ENCODE measurements at places on chromosomes 12 and 14. TPM values are rescaled to one million over a fixed set of nuclear protein-coding genes. Genes with fewer than 3 reads are reported as not detected.

The C12orf54 gene
- not detected for total RNA-seq

The FAR2 gene
- 11.3 TPM for total RNA-seq

The CMAS gene
- total RNA-seq: 35.2 TPM

The IL22 gene
- 4.1 TPM for total RNA-seq

The GPRC5D gene
- total RNA-seq: not detected

The ZNF384 gene
- total RNA-seq: 86.9 TPM

The TMBIM4 gene
- 87.3 TPM for total RNA-seq

The DPY19L2 gene
- 0.56 TPM for total RNA-seq

The CCDC196 gene
- not detected for total RNA-seq

The FAM181A gene
- total RNA-seq: not detected

The CCDC184 gene
- 0.12 TPM for total RNA-seq

The KRT72 gene
- total RNA-seq: 1.6 TPM

The PPP4R4 gene
- total RNA-seq: 0.59 TPM

The POTEM gene
- not detected for total RNA-seq

The BICDL1 gene
- total RNA-seq: 99.4 TPM

The ARHGAP9 gene
- 192 TPM for total RNA-seq

The EML1 gene
- total RNA-seq: 0.32 TPM

The CELA1 gene
- not detected for total RNA-seq

The AGAP2 gene
- total RNA-seq: 70.2 TPM

The CLEC6A gene
- total RNA-seq: not detected

The HCAR1 gene
- 2.0 TPM for total RNA-seq

The PRPH gene
- not detected for total RNA-seq

The MYG1 gene
- 53.2 TPM for total RNA-seq

The CISTR gene
- total RNA-seq: not detected

The FOXN3 gene
- 112 TPM for total RNA-seq

The RTN1 gene
- not detected for total RNA-seq

The A2ML1 gene
- not detected for total RNA-seq

The STYK1 gene
- 0.96 TPM for total RNA-seq

The CLEC7A gene
- 0.83 TPM for total RNA-seq

The EPYC gene
- total RNA-seq: not detected

The ANKRD33 gene
- not detected for total RNA-seq

The FKBP4 gene
- 80.6 TPM for total RNA-seq

The KLRF2 gene
- not detected for total RNA-seq

The RESF1 gene
- 182 TPM for total RNA-seq

The TMEM179 gene
- 0.15 TPM for total RNA-seq

All from T-helper 1 cell treated with Interleukin-12 subunit alpha and Interleukin-12 subunit beta and Interleukin-4 antibody, amounts not matched to agents 30 ng/mL and 1 ng/mL, for 36 hours (primary cell).